ENCODE measurements at places on chromosomes 3 and 15.

- DNase-seq: no peak
Observed at GRCh38 chr3:155244216-155244615, 49.3 kb downstream of the STRIT1 start.

- DNase-seq: peak; percentile 35
Observed at GRCh38 chr3:127723011-127723567, 50.3 kb downstream of the ABTB1 start.

DNA sequence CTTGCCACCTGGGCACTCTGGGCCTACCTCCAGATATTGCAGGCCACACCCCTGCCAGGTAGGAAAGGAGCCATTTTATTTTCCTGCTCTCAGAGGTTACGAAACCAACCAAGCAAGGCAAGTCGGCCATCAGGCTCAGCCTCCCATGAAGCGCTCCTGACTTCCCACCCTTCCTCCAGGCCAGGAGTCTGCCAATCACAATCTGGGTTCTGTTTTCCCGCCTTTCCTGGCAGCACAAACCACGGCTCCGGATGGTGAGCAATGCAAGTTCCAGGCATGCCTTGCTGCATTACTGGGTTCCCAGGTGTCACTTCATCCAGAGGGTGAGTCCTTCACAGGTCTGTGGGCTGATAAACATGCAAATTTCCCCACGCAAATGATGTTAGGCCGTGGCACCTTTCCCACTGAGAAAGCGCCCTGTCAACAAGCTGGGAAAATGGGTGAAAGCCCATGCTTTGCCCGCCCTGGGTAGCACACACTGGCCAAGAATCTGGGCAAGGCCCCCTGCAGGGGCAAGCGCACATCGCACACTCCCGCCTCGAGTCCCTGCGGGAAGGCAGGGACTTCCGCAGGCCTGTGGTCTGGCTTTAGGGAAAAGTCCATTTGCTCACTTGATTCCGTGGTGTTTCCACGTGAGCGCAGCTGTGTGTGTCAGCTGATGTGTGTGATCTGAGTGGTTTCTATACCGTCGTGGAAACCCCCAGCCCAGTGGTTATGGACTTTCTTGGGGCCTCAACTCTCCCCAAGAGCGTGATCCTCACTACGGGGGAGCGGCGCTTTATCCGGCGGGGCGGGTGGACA, 61.6 kb upstream of the RYK start:
- DNase-seq: no peak

DNA sequence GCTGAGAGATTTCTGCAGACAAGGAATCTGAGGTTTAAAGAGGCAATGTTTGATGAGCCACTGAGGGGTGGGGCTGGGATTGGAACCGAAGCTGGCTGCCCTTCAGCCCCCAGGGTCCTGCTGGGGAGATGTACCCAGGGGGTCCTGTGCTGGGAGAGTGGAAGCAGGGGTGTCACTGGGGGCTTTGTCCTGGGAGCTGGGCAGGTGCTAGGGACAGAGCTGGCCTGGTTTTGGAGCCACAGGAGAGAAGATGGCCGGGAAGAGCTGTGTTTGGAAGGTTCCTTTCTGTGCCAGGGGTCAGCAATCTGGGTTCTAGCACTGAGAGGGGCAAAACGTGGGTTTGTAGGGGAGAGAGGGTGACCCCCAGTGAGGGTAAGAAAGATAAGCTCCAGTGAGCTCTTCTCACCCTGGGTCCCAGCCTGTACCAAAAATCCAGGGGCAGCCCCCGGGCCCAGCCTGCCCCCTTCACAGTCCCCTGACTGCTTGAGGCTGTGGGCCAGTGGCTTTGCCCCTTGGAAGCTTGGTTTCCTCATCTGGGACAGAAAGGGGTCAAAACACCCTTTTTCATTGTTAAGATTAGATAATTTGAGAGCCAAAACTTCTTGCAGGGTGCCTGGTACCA, 69.6 kb downstream of the SMAD3 start:
- DNase-seq: no peak

GRCh38 chr3:58353722-58354553, 21.2 kb downstream of the PXK start:
- DNase-seq: no peak

- DNase-seq: no peak
Observed at GRCh38 chr15:100279446-100279845, 62.3 kb downstream of the ADAMTS17 start.

DNA sequence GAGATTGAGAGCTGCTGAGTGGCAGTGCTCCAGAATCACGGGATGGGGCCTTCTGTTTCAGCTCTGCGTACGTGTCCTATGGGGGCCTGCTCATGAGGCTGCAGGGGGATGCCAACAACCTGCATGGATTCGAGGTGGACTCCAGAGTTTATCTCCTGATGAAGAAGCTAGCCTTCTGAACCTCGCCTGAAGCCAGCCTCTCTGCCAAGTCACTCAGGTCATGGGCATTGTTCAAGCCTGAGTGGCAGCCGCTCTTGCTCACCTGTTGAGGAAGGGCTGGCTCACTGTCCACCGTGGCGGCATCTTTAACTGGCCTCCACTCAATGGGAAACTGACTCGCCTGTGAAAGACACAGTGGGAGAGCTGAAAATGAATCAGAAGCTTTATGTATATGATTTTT, 6.6 kb downstream of the POLR2H start:
- DNase-seq: no peak

GRCh38 chr15:72098040-72098439, 19.9 kb downstream of the MYO9A start:
- no peak for DNase-seq

DNA sequence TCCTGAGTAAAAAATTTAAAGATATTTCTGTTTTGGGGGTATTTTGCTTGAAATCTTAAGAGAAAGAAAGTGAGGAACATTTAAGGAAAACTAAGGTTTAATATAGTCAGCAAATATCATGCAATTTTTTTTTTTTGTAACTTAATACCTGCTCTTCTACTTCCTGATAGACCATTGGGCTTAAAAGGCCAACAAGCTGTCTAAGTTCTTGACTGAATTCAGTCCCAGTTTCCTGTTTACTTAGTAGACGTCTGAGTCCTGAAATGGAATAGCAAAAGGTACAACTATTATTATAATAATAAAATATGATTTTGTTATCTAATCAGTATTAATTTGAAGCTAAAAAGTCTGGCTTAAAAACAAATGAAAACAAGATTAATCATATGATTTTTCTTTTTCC, 37.9 kb downstream of the IQCB1 start:
- no peak for DNase-seq

Data from thymus (tissue), 14 donors.